ENCODE measurements at places on chromosomes 2 and 18.
A peak's percentile ranks its signal among the peaks of the same experiment; 100 is the strongest.

GRCh38 chr2:217527590-217528202 is 475.1 kb downstream of the TNS1 start:
- DNase-seq, result no peak

DNA sequence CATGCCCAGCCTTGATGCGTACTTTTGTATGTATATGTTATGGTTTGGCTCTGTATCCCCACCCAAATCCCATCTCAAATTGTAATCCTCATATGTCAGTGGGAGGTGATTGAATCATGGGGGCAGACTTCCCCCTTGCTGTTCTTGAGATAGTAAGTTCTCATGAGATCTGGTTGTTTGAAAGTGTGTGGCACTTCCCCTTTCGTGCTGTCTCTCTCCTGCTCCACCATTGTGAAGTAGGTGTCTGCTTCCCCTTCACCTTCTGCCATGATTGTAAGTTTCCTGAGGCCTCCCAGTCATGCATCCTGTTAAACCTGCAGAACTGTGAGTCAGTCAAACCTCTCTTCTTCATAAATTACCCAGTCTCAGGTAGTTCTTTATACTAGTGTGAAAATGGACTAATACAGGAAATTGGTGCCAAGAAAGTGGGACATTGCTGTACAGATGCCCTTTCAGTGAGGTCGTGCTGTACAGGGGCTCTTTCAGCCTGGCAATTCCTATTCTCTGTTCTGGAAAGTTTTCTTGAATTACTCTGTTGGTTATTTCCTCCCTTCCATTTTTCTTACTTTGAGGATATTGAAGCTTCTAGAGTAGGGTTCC is 38.2 kb downstream of the KCMF1 start:
- no peak for DNase-seq

DNA sequence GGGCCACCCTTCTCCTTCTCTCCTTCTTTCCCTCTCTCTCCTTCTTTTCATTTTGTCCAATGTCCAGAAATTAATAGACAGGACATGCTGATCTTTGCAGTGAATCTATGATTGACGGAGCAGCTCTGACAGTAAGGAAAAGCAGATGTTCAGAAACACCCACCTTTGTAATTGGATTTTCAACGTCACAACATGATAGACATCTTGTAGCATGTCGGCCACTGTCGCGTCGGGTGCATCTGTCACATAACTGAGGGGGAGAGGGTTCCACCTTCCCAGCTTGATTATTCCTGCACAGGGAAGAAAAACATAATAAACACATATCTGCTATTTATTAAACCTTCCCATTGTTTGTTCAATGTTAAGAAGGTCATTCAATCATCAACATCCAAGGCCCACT is 76.2 kb downstream of the SATB2 start:
- DNase-seq, result no peak

DNA sequence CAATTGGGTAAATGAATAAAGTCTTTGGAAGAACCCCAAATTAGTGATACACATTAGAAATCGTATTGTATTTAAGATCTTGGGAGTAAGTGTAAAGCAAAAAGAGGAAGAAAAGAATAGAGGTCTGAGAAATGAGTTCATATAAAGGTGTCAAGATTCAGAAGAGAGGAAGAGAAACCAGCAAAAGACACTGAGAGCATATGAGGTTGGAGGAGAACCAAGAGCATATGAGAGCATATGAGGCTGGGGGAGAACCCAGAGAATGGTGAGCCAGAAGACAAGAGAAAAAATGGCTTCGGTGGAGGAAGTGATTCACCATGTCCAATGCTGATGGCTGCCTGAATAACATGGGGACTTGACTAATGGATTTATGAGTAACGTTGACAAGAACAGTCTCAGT is 620.1 kb upstream of the GCFC2 start:
- no peak for DNase-seq

DNA sequence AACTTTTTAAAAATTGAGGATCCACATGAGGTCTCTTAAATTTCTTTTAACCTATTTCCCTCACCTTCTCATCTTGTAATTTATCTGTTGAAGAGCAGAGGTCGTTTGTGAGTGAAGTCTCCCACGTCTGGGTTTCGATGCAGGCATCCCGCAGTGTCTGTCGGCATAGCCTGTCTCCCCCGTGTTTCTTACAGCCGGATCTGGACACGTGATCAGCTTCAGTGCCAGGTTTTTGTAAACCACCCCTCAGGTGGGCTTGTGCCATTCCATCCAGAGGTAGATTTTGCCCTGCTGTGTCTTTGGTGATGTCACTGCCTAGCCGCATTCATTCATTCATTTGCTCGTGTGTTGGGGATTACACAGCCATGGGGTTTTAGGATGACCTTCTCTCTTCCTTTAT is 16.2 kb downstream of the AQP12A start:
- DNase-seq, result no peak

- DNase-seq, result no peak
These were observed 14.6 kb downstream of the ITM2C start for GRCh38 chr2:230879271-230879882.

GRCh38 chr2:136131484-136131960 is 13.6 kb upstream of the CXCR4 start:
- no peak for DNase-seq

GRCh38 chr2:12124790-12125189 is 378.4 kb downstream of the LPIN1 start:
- DNase-seq, result no peak

GRCh38 chr2:170923799-170924198 is 5.3 kb upstream of the GORASP2 start:
- DNase-seq, result no peak

GRCh38 chr2:118632921-118633320 is 214.5 kb downstream of the EN1 start:
- no peak for DNase-seq

DNA sequence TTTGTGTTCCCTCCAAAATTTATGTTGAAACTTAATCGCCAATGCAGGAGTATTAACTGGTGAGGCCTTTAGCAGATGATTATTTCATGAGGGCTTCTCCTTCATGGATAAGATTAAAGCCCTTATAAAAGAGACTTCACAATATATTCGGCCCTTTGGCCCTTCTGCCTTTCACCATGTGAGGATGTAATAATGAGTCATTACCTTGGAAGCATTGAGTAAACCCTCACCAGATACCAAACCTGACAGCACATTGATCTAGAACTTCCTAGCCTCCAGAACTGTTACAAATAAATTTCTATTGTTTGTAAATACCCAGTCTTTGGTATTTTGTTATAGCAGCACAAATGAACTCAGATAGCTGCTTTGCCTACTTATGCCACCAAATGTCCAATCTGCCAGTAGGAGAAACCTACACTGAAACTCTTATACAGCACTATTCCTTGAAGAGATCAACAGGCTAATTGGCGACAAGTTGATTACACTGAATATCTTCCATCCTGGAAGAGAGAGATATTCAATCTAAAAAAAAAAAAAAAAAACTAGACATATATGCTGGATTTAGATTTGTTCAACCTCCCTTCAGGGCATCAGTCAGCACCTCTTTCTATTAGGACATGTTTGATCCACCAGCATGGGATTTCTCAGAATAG is 125.9 kb upstream of the COL5A2 start:
- DNase-seq, result no peak

- no peak for DNase-seq
These were observed 25.5 kb downstream of the TTR start for GRCh38 chr18:31617031-31617717.

DNA sequence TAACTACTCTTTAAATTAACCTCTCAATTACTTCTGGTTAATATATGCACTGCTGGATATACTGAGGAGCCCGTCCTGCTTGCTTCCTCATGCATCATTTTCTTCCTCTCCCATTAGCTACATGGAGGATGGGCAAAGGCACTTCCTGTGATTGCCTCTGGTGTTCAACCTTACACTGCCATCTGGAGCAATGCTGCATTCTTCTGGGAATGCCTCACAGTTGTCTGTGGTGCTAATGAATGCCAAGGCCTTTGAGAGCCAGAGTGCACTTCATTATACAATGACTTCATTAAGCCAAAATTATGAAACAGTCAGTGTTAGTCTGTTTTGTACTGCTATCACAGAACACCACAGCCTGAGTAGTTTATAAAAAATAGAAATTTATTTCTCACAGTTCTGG is 134.8 kb upstream of the DOCK10 start:
- DNase-seq, result peak; percentile 31

GRCh38 chr2:186542002-186542401 is 47.9 kb upstream of the ITGAV start:
- no peak for DNase-seq
